ENCODE measurements at places on chromosomes 6 and 20. TPM values are rescaled to one million over a fixed set of nuclear protein-coding genes. Genes with fewer than 3 reads are reported as not detected.

Gene WFDC12
- 0.28 TPM for total RNA-seq

Gene ULBP1
- total RNA-seq = under 0.01 TPM

Gene F13A1
- not detected for total RNA-seq

Gene GSTA1
- not detected for total RNA-seq

Gene CLDN20
- total RNA-seq = not detected

Gene MAS1
- under 0.01 TPM for total RNA-seq

Gene PLTP
- total RNA-seq = 23.4 TPM

Gene RMND1
- total RNA-seq = 56.9 TPM

Gene SLC13A3
- total RNA-seq = 0.38 TPM

Gene CYP39A1
- under 0.01 TPM for total RNA-seq

Gene DACT2
- total RNA-seq = 2.7 TPM

Gene TCF15
- total RNA-seq = not detected

Gene PSORS1C2
- not detected for total RNA-seq

Gene MCCD1
- total RNA-seq = not detected

Gene RBBP8NL
- not detected for total RNA-seq

Gene C6orf89
- total RNA-seq = 40.6 TPM

Gene TRIM15
- total RNA-seq = not detected

Gene BMP7
- not detected for total RNA-seq

Gene MOXD1
- total RNA-seq = 135 TPM

Gene COL20A1
- total RNA-seq = under 0.01 TPM

Gene METTL24
- total RNA-seq = 0.85 TPM

Gene BPIFB4
- not detected for total RNA-seq

Gene DUSP15
- total RNA-seq = not detected

Gene CCDC170
- total RNA-seq = 0.56 TPM

Gene CGAS
- 10.2 TPM for total RNA-seq

Gene MAP3K7
- total RNA-seq = 28.8 TPM

Gene CDSN
- not detected for total RNA-seq

Gene IMPG1
- not detected for total RNA-seq

Gene FAXC
- 0.77 TPM for total RNA-seq

Gene IL17F
- total RNA-seq = not detected

Gene GRIK2
- 1.1 TPM for total RNA-seq

Gene SYCP2L
- not detected for total RNA-seq

Gene RAB22A
- total RNA-seq = 17.3 TPM

Gene VIP
- not detected for total RNA-seq

Gene FAM209A
- total RNA-seq = not detected

Gene BCLAF1
- total RNA-seq = 70.8 TPM

Gene COL9A3
- 0.19 TPM for total RNA-seq

Gene PDE7B
- 60.0 TPM for total RNA-seq

Gene ABHD16B
- total RNA-seq = not detected

Gene CALHM6
- total RNA-seq = 0.58 TPM

Gene CCN6
- total RNA-seq = not detected

Gene FKBP5
- 3.9 TPM for total RNA-seq

Gene LY6G5C
- 1.7 TPM for total RNA-seq

Gene NEURL2
- 5.1 TPM for total RNA-seq
